ENCODE measurements at places on chromosomes 13 and 19.
A peak's percentile ranks its signal among the peaks of the same experiment; 100 is the strongest.

DNA sequence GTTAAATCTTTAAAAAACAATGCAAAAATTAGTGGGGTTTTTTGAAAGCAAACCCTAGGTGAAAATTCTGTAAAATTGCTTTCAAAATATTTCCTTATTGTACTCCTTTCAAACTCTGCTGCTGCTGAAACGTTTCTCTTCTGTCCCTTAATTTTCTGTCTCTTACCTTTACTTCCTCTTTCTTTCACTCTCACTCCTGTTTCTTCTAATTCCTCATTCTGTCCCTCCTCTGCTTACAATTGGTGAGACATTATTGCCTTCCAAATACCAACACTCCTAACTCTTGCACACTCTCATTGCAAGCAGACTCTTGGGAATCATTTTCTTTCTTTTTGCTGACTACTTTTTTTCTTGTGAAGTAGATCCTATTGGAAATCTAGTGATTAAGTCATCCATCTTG is 685.6 kb upstream of the SLITRK1 start:
- DNase-seq: no peak

DNA sequence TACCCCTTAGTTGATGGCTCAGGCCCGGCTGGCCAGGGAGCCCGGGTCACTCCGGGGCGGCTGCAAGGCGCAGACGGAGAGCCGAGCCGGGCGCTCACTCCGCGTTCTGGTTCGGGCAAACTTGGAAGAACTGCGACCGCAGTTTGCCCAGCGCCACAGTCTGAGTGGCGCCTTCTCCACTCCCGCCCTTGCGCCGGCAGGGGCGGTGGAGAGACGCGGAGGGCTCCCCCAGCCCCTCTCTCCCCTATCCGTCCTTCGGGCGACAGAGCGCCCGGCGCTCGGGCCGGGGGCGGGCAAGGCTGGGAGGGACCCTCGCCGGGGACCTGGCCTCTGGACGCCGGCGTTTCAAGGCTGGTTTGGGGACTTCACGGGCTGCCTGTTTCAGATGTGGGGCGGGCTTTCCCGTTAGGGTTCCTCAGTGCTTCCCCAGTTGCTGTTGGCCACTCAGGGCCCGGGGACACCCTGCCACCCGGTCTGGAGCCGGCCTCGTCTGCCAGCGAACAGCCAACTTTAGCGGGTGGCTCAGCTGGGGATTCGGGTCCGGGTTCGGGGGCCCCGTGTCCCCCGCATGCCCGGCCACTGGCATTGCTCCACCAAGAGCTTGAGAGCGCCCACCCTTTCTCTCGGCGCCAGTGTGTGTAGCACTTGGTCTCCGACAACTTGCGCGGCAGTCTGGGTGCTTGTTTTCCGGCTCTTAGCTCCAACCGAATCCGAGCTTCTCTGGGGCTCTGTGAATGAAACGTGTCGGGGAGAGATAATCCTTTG is 1.5 kb downstream of the GPC6 start:
- DNase-seq: peak; percentile 89

DNA sequence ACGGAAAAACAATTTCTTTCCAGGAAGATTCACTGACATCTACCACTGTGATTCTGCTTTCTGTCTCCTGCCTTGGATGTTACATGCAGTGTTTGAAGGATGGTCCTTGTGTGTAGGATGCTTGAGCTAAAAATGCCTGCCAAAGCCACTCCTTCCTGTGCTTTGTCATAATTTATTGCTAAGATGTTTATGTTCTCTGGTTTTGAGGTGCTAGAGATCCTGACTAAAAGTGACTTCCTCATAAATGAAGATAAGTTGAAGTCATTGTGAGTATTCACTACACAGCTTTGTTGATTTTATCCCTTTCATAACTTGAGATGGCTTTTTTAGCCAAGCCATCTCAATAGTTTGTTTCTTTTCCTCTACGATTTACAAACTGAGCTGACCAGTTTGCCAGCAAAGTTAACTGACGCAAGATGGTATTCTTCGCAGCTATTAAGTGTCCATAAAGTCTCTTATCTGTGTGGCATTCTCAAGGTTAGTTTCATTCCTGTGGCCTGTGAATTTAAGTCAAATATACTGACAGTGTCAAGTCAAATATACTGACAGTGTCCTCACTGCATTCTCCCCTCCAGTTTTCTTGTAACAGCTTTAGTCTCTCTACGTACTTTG is 15.7 kb upstream of the FBXL3 start:
- DNase-seq: no peak

- no peak for DNase-seq
Observed at GRCh38 chr19:18669883-18670282, 13.6 kb upstream of the CRTC1 start.

DNA sequence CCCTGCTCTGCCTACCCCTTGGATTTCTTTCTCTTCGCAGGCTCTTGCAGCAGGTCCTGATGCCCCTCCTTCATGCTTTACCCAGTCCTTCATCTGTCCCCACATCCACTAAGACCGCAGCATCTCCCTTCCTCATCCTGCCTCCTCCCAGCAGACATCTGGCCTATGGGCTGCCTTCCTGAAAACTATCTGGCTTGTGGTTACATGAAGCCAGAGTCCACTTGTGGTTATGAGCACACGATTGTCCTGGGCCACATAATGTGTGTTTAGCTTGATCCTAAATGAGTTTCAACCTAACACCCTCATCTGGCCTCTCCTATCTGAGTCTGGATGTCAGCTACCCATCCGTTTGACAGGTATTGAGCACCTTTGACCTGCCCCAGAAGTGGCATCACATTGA is 5.5 kb upstream of the ZNF175 start:
- no peak for DNase-seq

DNA sequence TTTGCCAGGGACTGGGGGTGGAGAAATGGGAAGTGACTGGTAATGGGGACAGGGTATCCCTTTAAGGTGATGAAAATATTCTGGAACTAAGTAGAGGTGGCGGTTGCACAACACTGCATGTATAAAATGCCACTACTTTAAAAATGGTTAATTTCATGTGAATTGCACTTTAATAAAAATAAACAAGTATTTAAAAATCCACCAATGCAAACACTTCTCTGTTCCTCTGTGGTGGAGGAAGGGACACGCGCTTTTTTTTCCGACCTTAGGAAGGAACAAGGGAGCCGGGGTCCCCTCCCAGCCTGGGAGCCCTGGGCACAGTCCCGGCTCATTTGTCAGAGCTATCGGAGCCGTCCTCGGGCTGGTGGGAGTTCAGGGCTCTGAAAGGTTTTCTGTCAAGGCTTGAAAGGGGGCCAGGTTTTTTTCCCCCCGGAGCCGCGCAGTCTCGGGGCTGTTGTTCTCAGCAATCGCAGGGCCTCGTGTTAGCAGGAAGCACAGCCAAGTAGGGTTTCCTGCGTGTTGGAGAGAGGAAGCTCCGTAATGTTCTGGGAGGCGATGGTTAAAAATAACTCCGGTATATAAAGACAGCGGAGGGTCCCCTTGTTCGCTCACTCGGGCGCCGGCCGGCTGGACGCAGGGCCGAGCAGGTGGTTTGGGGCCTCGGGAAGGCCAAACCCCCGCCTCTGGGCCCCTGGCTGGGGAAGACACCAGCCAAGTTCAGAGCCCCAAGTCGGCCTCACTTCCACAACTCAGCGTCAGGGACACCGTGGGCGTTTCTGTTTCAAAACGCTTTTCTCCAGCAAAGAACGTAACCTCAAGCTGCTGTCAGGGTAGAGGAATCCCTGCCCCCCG is 41.2 kb upstream of the KLF2 start:
- no peak for DNase-seq

GRCh38 chr19:39765091-39766076 is 13.3 kb upstream of the LEUTX start:
- peak; percentile 29 for DNase-seq

GRCh38 chr13:112792511-112792910 is 102.7 kb downstream of the ATP11A start:
- DNase-seq: no peak

GRCh38 chr19:6260376-6260775 is 19.4 kb downstream of the MLLT1 start:
- no peak for DNase-seq

DNA sequence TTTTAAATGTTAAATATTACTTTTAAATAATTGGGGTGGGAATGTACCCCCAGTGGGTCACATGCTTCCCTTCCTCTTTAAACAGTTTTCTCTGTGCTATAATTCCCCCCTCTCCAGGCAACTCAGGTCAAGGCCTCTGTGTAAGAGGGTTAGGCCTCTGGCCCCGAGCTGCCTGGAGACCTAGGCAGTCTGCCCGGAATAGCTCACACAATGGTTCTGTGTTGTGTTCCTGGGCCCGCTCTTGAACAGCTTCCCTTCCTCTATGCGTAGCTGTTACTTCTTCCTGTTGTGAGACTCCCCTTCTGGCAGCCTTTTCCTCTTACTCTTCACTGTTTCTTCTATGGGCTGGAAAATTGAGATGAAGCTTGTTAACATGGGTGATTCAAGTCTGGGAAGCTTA is 14.8 kb upstream of the ZNF492 start:
- DNase-seq: no peak

- DNase-seq: peak; percentile 34
Observed at GRCh38 chr13:44972956-44973581, 16.2 kb downstream of the NUFIP1 start.

DNA sequence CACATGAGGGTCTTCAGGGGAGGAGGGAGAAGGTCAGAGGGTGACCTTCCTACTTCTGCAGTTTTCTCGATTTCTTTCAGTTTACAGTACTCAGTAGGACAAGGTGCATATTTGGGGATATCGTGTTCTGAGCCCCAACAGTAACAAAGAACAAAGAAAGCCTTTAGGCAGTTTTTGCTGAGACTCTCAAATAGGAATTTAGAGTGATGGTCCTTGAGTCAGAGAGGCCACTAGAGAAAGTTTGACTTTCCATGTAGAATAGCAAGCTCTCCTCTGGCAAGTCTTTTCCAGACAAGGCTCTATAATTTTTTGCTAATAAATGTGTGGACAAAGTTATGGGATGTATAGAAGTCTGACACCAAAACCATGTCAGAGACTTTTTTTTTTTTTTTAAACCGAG is 194.6 kb downstream of the TM9SF2 start:
- DNase-seq: no peak

DNA sequence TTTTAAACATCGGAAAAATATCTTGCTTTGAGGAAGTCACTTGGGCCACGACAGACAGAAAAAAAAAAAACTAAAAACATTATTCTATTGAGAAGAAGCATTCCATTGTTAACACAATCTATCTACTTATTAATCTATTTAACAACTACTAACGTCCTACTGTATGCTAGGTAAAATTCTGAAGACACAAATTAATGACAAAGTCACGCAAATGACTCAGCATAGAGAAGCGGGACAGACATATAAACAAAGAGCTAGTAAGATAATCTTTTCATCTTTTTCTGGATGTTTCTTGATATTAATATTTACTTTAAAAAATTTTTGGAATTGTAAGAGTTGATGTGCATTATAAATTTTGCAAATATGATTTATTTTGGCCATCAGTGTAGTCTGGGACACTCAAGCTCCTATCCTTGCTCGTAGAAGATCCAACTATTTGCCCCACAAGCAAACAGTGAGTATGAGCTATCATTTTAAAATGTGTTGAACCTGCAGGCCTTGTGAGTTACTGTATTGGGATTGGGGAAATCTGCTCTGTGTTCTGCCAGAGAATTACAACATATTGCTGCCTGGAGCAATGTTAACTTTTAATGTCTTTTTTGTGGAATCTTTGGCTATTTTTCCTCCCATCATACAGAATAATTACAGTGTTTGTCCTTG is 109.1 kb downstream of the PCDH9 start:
- no peak for DNase-seq

GRCh38 chr19:7917267-7918061 is 2.7 kb upstream of the SNAPC2 start:
- peak; percentile 83 for DNase-seq

- DNase-seq: no peak
Observed at GRCh38 chr13:92315265-92315664, 911.3 kb upstream of the GPC6 start.

GRCh38 chr19:18514800-18515682 is 6.8 kb downstream of the ELL start:
- DNase-seq: no peak

GRCh38 chr13:100392709-100393630 is 195.6 kb downstream of the GGACT start:
- no peak for DNase-seq

DNA sequence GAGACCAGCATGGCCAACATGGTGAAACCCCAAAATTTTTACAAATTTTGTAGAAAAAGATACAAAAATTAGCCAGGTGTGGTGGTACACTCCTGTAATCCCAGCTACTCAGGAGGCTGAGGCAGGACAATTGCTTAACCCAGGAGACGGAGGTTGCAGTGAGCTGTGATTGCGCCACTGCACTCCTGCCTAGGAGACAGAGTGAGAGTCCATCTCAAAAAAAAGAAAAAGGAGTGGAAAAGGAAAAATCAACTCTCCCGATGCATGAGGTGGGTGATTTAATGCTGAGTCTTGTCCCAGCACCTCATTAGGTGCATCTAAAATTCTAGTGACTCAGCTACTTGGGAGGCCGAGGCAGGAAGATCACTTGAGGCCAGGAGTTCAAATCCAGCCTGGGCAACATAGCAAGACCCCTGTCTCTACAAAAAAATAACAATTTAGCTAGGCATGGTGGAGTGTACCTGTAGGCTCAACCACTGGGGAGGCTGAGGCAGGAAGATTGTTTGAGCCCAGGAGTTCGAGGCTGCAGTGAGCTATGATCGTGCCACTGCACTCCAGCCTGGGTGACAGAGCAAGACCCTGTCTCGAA is 19.8 kb downstream of the GTPBP3 start:
- DNase-seq: no peak

GRCh38 chr19:1570836-1571235 is 2.7 kb upstream of the MEX3D start:
- no peak for DNase-seq

GRCh38 chr13:34086281-34086680 is 268.3 kb downstream of the RFC3 start:
- no peak for DNase-seq

DNA sequence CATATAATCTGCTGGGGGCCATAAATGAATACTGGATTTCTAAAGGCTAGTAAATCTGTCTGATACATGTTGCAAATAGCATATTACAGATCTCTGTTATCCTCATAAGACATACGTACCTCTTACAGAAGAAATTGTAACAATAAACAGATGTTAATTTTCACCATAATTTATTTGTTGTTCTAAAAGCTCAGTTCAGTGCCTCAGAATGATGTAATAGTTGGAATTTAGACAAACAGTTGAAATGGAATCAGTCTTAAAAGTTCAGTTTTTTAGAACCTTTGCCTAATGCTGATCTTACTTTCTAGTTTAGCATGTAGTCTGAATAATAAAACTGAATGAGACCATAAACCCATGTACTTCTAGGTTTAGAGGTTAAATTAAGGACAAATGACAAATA is 43.1 kb downstream of the B3GLCT start:
- no peak for DNase-seq

- DNase-seq: no peak
Observed at GRCh38 chr19:49681830-49682229, 4.8 kb downstream of the PRMT1 start.

DNA sequence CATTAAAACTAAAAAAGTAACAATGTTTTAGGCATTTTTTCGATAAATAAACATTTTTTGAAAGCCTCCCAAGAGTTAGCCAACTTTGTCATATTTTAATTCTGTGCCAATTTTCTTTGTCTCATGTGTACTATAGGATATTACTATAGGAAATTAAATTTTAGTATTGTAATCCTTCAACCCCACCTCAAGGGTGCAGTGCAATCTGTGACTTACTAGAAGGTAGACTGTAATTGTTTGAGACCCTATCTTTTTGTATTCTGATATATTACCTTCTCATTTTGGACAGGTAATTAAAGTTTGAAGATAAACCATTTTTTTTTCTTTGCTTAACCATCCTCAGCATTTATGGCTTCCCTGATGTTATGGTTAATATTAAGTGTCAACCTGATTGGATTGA is 457.8 kb downstream of the PCDH20 start:
- DNase-seq: no peak

- DNase-seq: no peak
Observed at GRCh38 chr13:95924389-95924994, 128.7 kb downstream of the UGGT2 start.

GRCh38 chr19:11704626-11705025 is 34.1 kb downstream of the ZNF823 start:
- no peak for DNase-seq
